H4 (cell line): ENCODE measurements at places on chromosomes 1 and 21.

- no peak for DNase-seq
Measured at GRCh38 chr1:32709075-32709474, 6.5 kb upstream of the SYNC start.

- DNase-seq: peak; percentile 93
Measured at GRCh38 chr1:201275253-201275666, 8.0 kb upstream of the PKP1 start.

DNA sequence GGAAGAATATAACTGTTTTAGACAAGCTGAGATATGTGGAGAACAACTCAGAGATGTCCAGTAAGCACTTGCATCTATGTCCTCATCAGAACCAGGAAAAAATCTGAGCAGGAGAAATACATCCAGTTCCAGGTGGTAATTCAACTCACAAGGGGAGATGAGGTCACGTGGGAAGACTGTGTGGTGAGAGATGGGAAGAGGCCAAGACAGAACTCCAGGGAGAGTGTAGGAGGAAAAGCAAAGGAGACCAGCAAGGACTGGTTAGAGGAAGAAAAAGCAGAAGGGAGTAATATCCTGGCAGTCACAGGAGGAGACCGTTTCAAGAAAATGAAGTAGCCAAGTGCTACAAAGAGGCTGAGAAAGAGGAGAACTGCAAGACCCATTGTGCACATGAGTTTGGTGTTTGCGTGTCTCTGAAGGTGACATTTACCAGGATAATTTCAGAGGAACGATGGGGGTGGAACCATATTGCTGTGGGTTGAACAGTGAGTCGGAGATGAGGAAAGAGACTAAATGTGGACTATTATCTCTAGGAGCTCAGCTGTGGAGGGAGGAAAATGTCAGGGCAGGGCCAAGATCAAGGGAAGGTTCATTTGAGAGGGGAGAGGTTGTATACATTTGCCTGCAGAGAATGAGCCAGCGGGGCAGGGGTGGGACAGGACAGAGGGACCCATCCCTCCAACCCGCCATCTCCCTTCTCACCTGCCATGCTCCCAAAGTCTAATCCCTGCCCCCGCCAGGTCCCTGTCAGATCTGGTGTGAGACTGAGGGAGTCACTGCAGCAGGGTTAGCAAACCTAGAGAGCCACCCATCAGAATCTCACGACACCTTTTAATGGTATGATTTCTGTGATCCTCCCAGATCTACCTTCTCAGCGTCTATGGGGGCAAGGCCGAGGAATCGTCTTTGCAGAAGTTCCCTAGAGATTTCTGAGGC lies 24.9 kb downstream of the SUSD4 start:
- DNase-seq: peak; percentile 45

DNA sequence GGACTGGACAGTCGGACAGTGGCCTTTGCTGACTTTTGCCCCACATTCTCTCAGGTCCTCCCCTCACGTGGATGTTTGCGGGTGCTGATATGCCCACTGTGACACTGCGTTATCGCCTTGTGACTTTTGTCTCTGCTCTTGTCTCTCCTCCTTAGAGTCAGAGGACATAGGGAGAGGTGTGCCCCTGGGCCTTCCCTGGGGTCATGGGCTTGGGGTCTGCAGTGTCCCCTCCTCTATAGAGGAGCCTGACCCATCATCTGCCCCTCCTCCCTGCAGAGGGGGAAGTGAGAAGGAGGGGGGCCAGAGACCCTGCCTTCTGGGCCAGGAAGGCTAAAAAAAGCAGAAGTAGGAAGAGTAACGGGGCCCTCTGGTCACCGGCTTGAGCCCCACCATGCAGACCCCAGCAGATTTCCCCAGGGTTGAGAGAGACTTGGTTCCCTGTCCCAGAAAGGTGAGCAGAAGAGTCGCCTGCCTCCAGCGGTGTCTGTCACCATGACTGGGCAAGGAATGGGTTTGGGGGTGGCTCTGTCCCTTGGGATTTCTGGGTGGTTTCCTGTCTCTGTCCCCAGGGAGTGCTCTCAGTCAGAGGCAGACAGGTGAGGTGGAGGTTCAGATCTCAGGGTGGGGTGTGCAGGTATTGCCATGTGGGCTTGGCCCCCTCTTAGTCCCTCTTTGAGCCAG lies 13.3 kb downstream of the RPS6KA1 start:
- no peak for DNase-seq

DNA sequence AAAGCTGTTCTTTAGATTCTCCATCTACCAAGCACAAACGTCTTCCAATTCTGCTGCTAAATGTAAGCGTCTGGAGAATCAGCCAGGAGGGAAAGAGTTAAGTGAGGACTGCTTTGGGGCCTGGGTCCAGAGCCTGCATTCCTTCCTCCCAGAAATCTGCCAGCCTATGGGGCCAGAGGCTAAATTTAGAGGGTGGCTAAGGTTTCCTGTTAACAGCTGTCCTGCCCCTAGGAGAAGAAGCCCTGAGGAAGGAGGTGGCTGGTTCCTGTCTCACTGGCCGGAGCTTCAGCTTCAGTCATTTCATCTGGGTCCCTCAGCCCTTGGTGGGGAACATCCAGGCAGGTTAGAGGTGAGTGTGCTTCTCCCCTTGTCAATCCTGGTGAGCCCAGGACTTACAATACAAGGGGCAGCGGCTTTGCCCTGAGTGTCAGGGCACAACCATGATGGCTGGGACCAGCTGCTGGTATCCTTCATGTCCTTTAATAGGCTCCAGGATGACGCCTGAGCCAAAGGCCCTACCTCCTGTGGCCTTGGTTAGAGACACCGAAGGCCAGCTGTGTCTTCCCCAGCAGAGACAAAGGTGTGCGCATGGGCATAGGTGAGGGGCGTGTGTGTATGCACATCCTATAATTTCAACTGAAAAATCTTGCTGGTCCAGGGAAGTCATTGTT lies at the start of gene STYXL2:
STYXL2 (plus strand) TSS at position 230 of the 671 bp plus-strand sequence. CDS start 775 bp downstream, outside the sequence.
- no peak for DNase-seq
